Stimulated activated CD4-positive, alpha-beta T cell treated with anti-CD3 and anti-CD28 coated beads, Interleukin-12 subunit alpha, Interleukin-12 subunit beta, amount 100 ng/mL, for 48 hours (primary cell): ENCODE measurements at places on chromosomes 2 and 18.
A peak's percentile ranks its signal among the peaks of the same experiment; 100 is the strongest.

- no peak for DNase-seq
Measured at GRCh38 chr2:181376999-181377398, 80.2 kb upstream of the ITGA4 start.

- peak; percentile 57 for DNase-seq
Measured at GRCh38 chr18:31741097-31741735, 19.5 kb downstream of the SLC25A52 start.

GRCh38 chr2:171310889-171311288, 122.9 kb downstream of the METTL8 start:
- DNase-seq = no peak

GRCh38 chr2:241965931-241966412, 96.4 kb downstream of the RTP5 start:
- DNase-seq = peak; percentile 74

DNA sequence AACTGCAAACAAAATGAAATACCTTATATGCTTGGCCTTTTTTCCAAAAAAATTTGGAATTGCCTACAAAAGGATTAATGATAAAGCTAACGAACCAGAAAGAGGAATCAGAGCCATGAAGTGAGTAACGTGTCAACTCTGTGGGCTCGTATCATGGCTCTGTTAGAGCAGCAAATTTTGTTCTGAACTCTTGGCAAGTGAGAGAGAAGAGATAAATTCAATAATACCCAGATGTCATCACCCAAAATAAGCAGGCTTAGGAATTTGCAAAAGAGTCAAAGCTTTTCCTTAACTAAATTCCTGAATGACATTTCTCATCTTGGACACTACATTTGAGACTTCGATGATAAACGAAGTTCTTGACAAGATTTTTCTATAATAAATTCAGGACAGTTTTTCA, 4.4 kb downstream of the TXNDC2 start:
- DNase-seq = no peak

DNA sequence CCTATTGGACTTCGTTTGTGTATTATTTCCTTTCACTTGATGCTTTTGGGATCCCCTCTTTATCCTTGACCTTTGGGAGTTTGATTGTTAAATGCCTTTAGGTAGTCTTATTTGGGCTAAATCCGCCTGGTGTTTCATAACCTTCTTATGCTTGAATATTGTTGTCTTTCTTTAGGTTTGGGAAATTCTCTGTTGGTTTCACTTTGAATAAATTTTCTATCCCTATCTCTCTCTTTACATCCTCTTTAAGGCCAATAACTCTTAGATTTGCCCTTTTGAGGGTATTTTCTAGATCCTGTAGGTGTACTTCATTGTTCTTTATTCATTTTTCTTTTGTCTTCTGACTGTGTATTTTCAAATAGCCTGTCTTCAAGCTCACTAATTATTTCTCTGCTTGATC, 354.7 kb downstream of the PARD3B start:
- no peak for DNase-seq

DNA sequence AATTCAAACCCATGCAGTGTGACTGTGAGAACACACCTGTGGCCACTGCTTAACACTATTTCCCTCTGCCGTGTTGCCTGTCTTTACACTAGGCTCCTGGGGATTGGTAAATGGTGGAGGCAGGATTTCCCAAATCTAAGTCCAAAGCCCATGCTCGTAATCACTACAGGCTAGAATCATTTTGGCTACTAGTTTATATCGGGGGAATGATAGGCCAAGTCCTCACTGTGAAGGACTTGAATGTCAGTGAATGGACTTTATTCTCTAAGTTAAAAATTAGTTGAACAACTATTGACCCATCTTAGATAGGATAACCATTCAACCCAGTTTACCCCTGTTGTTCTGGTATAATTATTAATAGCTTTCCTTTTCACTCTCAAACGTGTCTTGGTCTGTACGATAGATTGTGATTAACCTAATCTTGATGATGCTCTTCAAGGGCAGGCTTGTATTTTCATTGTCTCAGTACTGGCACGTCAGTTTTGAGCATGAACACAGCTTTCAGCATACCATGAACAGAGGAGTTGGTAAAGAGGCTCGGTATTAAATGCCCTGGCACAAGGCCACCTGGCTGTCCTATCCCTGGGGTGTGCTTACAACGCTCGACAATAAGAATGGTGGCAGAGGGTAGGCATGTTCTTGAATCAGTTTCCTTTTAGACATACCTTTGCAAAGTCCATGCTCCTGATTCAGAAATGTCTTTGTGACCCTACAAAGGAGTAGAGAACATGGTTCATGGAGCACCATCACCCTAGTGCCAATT, 148.8 kb downstream of the RTN4 start:
- DNase-seq = no peak

DNA sequence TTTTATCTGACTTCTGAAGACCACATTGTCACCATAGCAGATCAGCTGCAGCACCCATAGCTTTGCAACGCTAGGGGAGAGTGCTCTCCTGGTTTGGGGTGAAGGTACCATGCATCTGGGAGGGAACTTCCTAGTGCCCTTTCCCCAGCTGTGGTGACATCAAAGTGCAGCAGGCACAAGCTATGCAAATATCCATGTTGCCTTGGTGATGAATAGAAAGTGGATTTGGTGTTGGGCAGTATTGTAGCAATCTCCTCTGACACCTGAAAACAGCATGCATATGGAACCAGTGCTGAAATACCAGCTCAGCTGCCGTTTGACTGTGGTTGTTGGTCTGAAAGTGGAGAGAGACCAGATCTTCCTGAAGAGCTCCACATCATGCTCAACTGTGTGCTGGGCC, 37.1 kb downstream of the BCL2L11 start:
- DNase-seq = no peak

DNA sequence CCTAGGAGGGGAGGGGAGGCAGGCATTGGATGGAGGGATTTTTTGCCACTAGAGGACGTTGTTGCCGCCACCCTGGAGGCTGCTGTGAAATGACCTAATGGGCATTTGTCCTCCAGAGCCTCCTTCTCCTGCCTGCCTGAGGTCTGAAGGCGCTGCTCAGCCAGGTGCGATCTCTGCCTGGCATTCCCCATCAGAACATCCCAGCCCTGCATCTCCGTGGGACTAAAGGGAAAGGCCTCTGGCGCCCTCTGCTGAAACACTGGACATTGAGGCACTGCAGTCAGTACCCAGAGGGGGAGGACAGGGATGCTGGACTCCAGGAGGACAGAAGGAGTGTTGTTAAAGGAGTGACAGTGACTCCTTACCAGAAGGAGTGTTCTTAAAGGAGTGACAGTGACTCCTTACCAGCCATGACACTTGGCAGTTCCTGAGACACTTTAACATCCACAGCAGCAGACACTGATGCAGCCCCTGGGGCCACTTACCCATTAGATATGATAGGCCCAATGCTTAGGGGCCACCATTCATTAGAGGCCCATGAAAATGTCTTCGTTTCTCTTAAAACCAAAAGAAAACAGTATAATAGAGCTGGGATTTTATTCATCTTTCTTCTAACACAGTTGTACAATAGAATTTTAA, 17.0 kb downstream of the THNSL2 start:
- peak; percentile 16 for DNase-seq

- no peak for DNase-seq
Measured at GRCh38 chr2:30481323-30481800, 34.3 kb downstream of the LCLAT1 start.

- DNase-seq = no peak
Measured at GRCh38 chr18:79805211-79805887, 7.6 kb downstream of the KCNG2 start.

DNA sequence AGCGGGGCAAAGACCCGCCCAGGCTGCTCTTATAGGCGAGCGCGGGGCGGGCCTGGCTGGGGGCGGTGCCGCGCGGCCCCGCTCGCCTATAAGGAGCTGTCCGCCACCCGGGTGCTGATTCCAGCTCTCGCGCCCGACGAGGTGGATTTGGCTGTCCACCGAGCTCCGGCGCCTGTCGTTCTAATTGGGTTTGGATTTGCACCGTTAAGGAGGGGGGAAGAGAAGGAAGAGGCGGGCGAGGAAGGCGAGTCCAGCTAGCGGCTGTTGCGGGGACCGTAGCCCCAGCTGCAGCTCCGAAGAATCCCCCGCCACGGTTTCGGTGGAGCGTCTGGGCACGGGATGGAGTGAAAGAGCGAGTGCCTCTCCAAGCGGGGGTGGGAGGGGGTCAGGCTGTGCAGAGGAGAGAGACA, at the start of gene CNTNAP5:
CNTNAP5 (plus strand) TSS at position 117 of the 410 bp plus-strand sequence. CDS start 364 bp downstream, outside the sequence.
- DNase-seq = no peak

DNA sequence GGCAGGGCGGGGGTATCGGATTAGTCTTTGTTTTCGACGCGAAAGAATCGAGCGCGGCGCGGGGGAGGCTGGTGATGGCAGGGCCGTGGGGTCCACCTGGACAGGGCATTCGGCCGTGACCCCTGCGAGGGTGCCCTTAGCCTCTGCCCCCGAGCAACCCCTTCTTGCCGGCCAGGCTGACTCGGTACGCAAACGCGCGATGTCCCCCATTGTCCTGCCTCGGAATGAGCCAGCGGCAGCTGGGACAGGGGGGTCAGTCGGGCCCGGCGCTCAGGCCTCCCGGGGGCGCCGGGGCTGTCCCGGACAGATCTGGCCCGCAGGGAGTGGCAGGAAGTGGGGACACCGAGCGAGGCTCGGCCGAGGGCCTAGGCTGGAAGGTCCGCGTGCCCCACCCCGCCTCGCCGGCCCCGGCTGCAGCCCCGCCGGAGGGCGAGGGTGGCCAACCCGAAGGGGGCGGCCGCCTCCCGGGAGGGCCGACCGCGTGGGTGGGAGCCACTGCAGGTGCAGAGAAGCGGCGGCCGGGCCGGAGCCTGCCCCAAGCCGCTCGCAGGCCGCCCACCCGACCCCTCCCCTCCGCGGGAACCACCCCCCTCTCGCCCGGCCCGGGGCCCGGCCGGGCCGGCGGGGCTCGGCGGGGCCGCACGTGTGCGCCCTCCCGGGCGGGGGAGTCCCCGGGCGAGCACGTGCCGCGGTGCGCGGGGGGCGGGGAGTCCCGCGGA, at the start of gene TET3:
TET3 (plus strand) TSS at position 708 of the 719 bp plus-strand sequence. CDS start 1,494 bp downstream, outside the sequence.
- DNase-seq = no peak

GRCh38 chr18:6793455-6793854, 63.9 kb downstream of the ARHGAP28 start:
- DNase-seq = no peak

DNA sequence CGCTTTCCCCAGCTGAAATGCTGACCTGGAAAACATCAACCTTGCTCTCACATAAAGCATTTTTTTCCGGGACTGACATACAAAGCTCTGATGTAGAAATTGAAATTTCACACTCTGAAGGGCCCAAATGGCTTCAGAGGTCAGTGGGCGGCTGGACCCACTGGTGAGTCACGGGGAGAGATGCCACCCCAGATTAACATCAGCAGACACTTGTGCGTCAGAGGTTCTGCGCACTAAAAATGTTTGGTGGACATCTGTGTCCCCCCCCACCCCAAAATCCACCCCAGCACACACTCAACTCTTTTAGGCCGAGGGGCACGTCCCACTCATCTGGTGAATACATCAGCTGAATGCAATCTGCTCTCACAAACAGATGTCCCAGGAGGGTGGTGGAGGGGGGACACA, 208.9 kb downstream of the ASB1 start:
- no peak for DNase-seq

- no peak for DNase-seq
Measured at GRCh38 chr2:239429473-239430350, 28.9 kb upstream of the HDAC4 start.

DNA sequence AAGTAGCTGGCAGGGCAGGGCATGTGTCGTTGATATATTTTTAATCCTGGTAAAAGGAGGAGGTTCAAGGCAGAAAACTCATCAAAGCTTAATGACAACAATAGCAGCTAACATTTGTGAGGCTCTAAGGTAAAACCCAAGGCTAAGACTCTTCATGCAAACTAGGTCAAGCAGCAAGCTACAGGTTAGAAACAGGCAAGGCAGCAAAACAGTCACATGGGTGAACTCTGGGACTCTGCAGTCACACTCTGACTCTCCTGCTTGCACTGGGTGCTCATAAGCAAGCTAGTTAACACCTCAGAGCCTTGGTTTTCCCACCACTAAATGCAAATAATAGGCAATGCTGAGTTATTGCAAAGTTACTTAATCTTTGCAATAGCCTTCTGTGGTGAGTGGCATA, 7.9 kb downstream of the IL1RN start:
- DNase-seq = no peak

DNA sequence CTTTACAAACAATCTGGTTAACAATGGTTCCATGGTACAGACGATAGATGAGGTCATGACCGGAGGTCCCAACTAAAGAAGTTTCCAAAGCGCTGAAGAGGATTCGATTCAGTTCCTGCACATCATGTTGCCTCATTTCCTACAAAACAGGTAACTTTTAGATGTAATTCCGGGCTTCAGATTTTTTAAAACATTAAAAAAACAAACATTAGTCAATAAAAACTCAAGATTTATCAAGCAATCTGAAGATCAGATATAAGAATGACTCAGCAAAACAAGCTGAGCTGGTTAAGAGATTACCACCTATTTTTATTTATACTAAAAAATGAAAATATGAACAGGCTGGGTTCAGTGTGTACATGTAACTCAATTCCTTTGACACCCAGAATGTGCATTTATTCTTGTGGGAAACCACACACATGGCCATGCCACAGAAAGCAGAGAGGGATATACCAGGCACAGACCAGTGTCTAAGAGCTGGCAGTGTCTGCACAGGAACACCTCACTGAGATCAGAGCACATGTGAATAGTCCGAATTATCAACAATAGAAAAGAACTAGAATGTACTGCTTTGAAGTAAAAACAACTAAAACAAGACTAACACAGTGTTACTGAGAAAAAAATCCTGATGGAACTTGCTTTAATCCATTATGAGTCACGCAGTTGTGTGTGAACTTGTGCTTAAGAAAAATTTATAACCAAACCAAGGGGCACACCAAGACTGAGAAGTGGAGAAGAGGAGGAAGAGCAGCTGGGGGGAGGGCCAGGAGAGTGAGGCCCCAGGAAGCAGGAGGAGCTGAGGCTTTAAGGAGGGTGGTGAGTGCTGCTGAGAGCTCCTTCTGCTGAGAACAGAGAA, 9.5 kb downstream of the USP40 start:
- DNase-seq = no peak

- DNase-seq = peak; percentile 80
Measured at GRCh38 chr2:241102239-241102803, at the start of gene MTERF4. MTERF4 (minus strand) TSS chr2:241102287; CDS start chr2:241102273, 14 bp downstream.

DNA sequence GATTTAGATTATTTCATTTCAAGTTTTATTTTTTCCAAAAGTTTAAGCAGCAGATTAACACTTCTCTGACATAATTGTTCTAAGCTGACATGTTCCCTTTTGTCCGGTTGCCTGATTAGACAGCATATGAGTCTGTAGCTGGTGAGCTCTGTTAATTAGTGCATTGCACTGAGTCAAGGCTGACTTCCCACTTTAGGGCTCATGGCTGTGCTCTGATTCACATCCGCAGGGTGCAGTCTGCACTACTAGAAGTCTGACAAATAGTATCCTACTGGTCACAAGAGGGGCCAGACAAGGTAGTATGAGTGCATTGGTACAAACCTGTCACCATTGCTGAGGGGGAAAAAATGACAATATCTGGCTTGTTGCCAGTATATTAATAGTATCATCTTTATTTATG, 443.9 kb upstream of the ZNF804A start:
- DNase-seq = no peak

- DNase-seq = no peak
Measured at GRCh38 chr18:50432915-50433314, 58.1 kb downstream of the SKA1 start.

GRCh38 chr2:64114063-64114911, 29.9 kb downstream of the PELI1 start:
- no peak for DNase-seq

- no peak for DNase-seq
Measured at GRCh38 chr2:65349863-65350262, 82.5 kb downstream of the SPRED2 start.

GRCh38 chr18:845152-845819, 33.2 kb upstream of the YES1 start:
- DNase-seq = no peak
